Non-pigmented ciliary epithelial cell (primary cell): ENCODE measurements at places on chromosomes 2 and 18.

GRCh38 chr2:224206816-224207215 is 167.7 kb upstream of the SERPINE2 start:
- DNase-seq = no peak

- DNase-seq = no peak
Measured at GRCh38 chr2:44836174-44836573, 105.3 kb upstream of the SIX3 start.

- no peak for DNase-seq
Measured at GRCh38 chr18:42174909-42175308, 219.9 kb downstream of the PIK3C3 start.

GRCh38 chr2:146370826-146371225 is 1474.0 kb upstream of the ACVR2A start:
- DNase-seq = no peak

DNA sequence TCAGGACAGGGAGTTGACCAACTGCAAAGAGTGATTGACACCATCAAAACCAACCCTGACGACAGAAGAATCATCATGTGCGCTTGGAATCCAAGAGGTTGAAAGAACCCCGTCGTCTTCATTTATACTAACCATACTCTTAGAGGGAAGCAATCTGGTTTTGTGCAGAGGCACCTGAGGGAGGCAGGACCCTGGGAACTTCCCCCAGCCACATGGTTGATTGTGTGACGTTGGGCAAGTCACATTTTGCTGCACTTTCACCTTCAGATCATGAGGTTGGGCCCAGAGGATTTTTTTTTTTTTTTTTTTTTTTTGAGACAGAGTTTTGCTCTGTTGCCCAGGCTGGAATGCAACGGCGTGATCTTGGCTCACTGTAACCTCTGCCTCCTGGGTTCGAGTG is 11.6 kb downstream of the TYMS start:
- DNase-seq = no peak

GRCh38 chr2:55017880-55018279 is 32.4 kb downstream of the RTN4 start:
- DNase-seq = no peak

DNA sequence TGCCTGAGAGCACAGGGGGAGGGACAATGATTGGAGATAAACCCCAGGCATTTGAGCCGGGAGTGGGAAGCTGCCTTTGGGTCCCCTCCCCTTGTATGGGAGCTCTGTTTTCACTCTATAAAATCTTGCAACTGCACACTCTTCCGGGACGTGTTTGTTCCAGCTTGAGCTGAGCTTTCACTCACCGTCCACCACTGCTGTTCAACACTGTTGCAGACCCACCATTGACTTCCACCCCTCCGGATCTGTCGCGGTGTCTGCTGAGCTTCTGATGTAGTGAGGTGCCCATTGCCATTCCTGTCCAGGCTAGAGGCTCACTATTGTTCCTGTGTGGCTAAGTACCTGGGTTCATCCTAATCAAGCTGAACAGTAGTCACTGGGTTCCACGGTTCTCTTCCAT is 231.6 kb upstream of the CWC22 start:
- no peak for DNase-seq

DNA sequence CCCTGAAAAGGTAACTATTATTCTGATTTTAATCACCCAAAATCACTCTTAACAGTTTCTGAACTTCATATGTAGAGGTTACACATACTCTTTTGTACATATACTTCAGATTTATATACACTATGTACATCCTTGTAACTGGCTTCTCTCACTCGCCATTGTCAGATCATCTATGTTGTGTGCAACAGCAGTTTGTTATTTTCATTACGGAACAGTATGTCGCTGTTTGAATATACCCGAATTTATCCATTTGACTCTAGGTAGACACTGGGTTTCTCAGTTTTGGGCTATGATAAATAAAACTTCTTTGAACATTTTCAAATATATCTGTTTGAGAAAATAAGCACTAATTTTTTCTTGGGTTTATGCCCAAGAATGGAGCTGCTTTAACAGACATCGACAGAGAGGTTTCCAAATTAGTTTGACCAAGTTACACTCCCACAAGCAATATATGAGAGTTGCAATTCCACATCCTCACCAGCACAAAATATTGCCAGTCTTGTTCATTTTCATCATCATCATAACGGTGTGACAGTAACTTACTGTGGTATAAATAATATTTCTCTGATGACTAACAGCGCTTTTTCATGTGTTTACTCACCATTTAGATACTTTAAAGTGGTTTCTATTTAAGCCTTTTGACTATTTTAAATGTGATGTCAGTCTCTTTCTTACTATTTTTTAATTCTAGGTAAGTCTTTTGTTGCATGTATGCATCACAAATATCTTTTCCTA is 80.9 kb downstream of the SMC6 start:
- peak; percentile 61 for DNase-seq

DNA sequence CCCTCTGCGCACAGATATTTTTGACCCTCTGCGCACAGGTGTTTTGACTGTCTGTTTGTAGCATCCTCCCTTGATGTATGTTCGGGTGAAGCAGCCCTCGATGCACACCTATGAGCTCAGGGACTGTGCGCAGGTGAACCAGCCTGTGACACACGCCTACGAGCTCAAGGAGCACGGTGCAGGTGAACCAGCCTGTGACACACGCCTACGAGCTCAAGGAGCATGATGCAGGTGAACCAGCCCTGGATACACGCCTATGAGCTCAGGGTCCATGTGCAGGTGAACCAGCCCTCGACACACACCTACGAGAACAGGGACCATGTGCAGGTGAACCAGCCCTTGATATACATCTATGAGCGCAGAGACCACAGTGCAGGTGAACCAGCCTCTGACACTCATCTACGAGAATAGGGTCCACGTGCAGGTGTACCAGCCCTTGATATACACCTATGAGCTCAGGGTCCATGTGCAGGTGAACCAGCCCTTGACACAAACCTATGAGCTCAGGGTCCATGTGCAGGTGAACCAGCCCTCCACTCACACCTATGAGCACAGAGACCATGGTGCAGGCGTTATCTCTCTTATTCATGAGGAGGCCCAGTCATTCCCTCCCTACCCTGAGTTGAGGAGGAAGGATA is 33.9 kb downstream of the SH3BP4 start:
- DNase-seq = no peak

GRCh38 chr2:88638123-88638650 is 10.9 kb upstream of the EIF2AK3 start:
- DNase-seq = no peak

DNA sequence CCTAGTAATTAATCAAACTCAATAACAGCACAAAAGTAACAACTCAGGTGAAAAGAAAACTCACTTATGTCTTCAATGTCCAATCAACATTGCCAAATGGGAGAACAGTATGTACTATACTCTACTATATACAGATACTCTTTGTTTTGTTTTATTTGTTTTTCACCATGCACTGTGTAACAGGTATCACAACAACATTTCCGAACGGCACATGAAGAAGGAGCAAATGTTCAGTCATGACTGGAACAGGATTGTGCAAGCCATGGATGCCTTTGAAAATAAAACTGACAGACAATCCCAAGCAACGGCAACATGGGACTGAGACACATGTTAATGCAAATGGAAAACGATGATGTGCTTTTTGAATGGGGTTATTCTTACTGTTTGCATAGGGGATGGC is 334.9 kb upstream of the THUMPD2 start:
- no peak for DNase-seq

DNA sequence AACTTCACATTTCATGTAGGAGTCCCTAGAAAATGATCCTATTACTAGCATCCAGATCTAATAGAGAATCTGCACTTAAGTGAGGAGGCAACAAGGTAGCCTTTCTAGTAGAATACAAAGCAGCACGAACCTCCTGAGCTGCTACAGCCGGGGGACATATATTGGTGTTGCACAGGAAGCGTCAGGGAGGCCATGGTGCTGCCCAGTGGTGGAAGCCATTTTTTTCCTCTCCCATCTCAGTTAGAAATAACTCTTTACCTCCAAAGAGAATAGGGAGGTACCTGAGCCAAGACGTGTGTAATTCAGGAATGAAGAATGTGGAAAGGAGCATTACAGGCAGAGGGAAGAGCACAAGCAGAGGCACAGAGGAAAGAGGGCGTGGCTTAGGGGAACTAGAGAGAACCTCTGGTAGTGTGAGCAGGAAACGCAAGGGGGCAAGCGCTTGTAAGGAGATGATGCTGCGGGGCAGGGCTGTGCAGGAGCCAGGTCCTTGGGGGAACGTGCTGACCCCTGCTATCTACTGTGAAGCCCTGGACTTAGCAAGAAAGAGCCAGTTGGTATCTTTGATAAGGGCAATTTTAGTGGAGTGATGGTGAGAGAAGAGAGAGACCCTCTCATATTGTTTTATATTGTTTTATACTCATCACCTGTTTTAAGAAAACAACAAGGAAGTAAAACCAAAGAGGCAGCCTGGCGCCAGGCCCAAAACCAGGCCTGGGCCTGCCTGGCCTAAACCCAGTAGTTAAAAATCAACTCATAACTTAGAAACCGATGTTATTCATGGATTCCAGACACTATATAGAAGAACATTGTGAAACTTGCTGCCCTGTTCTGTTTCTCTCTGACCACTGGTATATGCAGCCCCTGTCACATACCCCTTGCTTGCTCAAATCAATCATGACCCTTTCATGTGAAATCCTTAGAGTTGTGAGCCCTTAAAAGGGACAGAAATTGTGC is 50.0 kb upstream of the TTC39C start:
- no peak for DNase-seq

DNA sequence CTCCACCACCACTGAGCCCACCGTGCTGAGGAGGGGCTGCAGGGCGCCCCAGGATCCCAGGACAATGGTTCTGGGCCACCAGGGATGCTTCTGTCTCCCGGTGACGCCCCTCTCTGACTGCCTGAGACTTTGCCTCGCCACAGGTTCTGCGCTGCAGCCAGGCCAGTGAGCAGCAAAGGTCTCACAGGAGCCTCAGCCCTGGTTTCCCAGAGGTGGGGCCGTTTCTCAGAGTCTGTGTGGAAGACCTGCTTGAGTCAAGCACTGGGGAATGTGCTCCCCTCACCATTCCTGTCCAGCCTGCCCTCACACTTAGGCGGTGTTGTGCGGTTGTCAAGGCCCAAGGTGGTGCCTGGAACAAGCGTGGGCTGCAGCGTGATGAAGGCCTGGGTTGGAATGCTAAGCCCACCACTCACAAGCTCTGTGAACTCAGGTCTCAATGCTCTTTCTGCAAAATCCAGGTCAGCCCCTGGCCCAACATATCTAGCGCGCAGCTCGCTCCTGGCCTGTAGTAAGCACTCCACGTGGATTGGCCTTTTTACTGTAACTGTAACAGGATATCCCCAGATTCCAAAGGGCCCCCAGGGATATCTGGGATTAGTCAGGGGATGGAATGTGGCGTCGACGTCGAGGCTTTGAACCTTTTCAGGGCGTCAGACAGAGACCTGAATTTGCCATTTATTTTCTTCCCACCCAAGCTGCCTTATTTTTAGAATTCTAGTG is 47.6 kb downstream of the PLB1 start:
- DNase-seq = no peak

DNA sequence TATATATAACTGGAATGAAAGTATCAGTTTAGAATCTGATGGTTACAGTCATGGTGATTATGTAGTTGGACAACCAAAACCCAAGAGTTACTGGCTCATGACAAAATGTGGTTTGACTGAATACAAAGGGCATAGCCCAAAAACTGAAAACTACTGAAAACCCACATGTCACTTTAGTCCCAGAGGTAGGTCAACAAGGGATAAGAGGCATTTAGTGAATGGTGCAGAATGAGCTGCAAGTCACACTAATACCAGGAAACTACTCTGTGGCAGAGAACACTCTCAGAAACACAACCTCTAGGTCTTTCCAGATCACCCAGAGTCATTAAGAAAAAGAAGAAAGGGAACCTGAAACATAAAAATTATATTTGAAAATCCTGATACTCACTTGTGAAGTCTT is 154.5 kb downstream of the AGPS start:
- no peak for DNase-seq

DNA sequence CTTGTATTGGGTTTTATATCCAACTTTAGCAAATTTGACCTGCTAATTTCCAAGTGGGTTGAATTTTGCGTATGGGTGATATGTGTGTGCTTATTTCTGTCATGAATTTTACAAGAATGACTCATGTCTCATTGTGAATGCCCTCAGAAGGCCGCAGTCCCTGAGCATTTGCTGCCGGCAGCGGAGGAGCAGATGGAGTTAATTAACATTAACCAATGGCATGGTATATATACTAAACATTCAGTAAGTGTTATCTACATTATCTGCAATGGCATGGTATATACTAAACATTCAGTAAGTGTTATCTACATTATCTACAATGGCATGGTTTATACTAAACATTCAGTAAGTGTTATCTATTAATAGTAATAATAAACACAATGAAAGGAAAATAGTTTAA is 90.1 kb downstream of the DOK6 start:
- peak; percentile 20 for DNase-seq

DNA sequence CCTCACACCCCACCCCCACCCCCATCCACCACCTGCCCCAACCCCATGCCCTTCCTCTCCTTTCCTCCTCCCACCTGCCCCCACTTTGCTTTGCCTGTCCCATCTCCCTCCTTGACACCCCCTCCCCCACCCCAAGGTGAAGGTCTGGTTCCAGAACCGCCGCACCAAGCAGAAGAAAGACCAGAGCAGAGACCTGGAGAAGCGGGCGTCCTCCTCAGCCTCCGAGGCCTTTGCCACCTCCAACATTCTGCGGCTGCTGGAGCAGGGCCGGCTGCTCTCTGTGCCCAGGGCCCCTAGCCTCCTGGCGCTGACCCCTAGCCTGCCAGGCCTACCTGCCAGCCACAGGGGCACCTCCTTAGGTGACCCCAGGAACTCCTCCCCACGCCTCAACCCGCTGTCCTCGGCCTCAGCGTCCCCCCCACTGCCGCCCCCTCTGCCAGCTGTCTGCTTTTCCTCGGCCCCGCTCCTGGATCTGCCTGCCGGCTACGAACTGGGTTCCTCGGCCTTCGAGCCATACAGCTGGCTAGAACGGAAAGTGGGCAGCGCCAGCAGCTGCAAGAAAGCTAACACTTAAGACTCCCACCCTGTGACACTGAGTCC is 3.0 kb upstream of the ATP6V1B1 start:
- DNase-seq = no peak

DNA sequence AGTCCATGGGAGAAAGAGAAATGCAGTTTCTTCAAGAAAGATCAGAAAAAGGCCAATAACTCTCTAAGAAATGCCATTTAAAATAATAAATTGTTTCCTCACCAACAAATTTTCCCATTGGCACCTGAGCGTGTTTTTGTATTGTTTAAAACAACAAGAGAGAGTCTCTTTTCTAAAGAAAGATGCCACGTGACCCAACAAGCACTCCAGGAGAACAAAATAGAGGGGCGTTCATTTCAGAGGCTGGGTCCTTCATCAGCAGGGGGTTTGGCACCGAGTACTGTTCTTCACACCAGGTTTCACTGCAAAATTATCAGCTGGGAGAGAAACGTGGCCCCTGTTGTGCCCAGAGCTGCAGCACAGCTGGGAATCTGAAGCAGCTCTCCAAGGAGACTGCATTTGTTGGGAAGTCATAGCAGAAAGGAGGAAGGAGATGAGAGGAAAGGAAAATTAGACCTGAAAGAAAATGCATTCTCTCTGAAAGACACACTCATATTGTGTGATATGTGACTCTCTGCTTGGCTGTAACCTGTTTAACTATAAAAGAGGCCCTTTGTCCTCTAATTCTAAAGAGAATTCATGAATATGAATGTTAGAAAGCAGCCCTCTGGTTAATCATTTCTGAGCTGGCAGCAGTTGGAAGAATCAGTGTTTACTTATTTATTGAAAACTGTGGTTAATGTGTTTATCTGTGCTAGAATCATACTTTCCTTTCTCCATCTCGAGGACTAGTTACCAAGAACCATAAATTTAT is 205.3 kb upstream of the CDH20 start:
- no peak for DNase-seq
